ENCODE measurements at places on chromosomes 4 and X.

GRCh38 chr4:138235419-138235952 lies 6.7 kb downstream of the SLC7A11 start:
- DNase-seq, result peak; percentile 84

- no peak for DNase-seq
Measured at GRCh38 chrX:69562904-69563578, 52.9 kb upstream of the EDA start.

DNA sequence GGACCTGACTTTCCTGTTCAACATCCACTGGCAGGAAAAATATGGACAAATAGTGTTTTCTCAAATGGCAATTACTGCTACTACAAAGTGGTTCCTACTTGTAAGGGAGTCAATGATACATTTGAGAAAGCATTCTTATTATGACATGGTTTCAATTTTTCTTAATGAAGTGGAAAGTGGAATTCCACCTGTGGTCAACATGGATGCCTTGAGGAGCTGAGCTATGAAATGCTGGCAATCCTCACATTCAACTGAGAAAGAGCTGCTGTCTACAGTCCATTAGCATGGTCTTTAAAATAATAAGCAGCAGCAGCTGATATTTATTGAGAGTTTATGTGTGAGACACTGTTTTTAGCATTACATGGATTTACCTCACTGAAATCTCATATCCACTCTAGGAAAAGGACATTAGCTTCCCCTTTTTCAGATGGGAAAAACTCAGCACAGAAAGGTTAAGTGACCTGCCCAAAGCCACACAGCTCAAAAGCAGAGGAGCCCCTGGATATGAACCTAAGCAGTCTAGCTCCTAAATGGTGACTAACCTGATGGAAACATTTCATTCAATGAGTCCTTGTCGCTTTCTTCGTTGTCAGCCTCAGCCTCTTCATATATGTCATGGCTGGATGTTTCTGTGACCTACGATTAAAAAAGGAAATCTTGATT lies 29.2 kb downstream of the MAP7D3 start:
- DNase-seq, result peak; percentile 41

GRCh38 chr4:140529434-140529833 lies 5.5 kb downstream of the ELMOD2 start:
- no peak for DNase-seq

DNA sequence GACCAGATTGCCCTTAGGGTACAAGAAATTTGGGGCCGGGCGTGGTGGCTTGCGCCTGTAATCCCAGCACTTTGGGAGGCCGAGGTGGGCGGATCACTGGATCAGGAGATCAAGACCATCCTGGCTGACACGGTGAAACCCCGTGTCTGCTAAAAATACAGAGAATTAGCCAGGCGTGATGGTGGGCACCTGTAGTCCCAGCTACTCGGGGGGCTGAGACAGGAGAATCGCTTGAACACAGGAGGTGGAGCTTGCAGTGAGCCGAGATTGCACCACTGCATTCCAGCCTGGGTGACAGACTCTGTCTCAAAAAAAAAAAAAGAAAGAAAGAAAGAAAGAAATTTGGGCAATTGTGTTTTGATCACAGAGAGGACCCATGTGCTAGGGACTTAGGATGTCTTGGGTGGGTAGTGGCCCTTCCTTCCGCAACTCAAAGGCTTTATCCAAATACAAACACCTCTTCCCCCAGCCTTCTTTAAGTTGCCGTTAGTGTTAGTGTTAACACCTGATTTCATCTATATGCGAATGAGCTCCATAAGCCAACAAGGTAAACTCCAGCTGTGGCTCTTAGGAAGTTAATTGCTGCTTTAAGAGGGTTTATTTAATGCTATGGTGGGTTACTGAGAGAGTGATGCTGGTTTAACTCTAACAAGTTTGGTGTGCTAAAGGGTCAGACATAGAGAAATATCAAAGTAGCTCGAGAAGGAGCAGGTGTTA lies 8.6 kb upstream of the CCDC110 start:
- no peak for DNase-seq

GRCh38 chr4:110196206-110196870 lies 2.1 kb downstream of the ELOVL6 start:
- peak; percentile 75 for DNase-seq

GRCh38 chr4:38623260-38623659 lies 40.7 kb upstream of the KLF3 start:
- DNase-seq, result no peak

DNA sequence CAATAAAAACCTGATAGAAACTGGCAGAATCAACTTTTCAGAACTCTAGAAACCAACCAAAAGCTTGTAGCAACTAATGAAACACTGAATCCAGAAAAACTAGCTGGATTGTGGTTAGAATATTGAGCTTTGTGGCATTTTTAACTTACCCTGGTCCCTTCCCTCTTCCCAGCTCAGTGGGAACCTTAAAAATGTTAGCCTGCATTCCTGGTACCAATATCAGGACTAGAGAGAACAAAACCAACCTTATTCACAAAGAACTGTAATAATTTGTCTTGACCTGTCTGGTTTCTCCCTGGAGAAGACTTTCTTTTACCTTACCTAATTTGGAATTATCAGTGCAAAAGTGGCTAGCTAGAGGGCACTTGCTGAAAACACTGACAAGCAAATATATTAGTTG lies 21.2 kb downstream of the SH3D19 start:
- DNase-seq, result peak; percentile 34

GRCh38 chr4:158538176-158538575 lies 16.5 kb downstream of the RXFP1 start:
- DNase-seq, result peak; percentile 49

DNA sequence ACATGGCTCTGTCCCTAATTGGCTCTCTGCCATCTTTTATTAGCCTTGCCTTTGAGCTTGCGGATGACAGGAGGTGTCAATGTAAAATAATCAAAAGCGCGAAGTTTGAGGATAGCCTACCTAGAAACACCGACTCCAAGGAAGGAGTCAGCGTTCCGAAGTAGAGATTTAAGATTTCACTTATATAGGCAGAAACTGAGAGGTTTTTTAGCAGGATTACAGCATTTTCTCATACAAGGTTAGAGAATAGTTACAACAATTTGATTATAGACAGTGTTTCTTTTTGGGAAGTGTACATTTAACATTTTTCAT lies 499 bp upstream of the NFXL1 start:
- DNase-seq, result no peak

GRCh38 chrX:148310426-148311165 lies 189.8 kb upstream of the AFF2 start:
- no peak for DNase-seq

- no peak for DNase-seq
Measured at GRCh38 chrX:120301960-120302359, 9.3 kb downstream of the TMEM255A start.

DNA sequence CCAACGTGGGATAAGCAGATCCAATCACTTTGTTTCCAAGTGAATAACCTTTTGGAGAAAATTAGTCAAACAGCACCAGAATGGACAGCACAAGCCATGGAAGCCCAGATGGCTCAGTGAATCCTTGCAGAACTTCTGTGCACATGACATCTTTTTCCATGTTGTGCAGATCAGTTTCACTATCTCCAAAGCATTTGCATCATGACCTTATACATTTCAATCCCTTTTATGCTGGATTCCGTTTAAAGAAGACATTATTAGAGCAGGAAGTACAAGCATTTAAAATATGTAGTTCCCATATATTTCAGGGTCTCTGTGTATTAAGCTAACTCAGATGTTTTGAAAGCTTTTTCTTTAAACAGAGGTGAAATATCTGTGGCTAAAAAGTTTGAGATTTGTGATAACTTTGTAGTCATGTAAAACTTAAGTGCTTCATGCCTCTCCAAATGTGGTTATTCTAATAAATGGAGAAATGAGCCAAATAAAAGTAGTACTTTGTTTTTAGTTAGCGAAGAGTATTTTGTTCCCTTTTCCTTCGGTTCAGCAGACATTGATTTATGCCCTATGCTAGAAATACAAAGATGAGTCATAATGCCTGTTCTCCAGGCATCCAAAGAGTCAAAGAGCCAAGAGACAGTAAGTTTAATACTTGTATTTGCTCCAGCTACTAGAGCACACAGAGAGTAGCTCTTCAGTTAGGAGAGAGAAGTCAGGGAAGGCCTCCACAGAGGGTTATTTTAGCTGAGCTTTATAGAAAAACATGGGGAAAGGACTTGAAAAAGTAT lies 39.0 kb downstream of the PLAC8 start:
- DNase-seq, result peak; percentile 63

- DNase-seq, result peak; percentile 62
Measured at GRCh38 chr4:83552924-83553323, 17.0 kb downstream of the GPAT3 start.

- DNase-seq, result no peak
Measured at GRCh38 chr4:152901205-152901604, 34.9 kb upstream of the FHDC1 start.

- DNase-seq, result no peak
Measured at GRCh38 chr4:36420111-36420679, 138.8 kb downstream of the DTHD1 start.

DNA sequence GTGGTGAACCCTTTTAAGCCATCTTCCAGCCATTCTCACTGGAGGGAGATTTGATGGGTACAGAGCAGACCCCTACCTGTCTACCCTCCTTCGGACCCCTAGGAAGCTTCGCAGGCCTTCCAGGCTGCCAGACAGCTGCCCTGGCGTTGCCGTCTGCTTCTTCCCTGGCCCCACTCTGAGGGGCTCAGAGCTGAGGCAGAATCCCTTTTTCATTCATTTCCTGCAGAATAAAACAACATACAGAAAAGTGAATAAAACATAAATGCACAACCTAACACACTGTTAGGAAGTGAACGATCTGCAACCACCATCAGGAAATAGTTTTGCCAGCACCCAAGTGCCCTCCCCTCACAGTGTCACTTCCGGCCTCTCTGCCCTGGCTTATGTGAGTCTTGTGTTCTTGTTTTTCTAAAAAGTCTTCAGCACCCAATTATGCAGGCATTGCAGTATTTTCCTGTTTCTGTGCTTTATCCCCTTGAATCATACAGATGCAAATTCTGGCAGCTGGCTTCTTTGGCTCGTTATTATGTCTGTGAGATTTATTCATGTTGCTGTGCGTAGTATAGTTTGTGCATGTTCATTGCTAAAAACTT lies 5.6 kb upstream of the ADD1 start:
- peak; percentile 54 for DNase-seq

DNA sequence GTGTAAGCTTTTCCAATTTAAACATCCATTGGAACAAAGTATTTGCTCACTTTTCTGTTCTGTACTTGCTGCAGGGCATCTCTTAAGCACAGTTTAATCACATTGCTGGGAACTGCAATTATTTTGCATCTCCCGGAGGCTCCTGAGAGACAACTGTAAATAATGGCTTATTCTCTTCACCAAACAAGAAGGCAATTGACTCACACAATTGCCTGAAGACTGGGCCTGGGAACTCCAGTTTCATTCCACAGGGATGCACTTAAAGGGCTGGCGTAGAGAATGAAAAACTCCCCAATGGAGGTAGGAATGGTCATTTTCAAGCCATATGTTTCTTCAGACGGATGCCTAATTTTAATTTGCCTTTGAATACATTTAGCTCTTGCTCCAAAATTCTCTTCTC lies 29.5 kb downstream of the TFDP3 start:
- no peak for DNase-seq

- DNase-seq, result no peak
Measured at GRCh38 chrX:17465201-17465600, 90.2 kb downstream of the NHS start.

GRCh38 chrX:52270453-52271116 lies 85.9 kb downstream of the MAGED4 start:
- no peak for DNase-seq

DNA sequence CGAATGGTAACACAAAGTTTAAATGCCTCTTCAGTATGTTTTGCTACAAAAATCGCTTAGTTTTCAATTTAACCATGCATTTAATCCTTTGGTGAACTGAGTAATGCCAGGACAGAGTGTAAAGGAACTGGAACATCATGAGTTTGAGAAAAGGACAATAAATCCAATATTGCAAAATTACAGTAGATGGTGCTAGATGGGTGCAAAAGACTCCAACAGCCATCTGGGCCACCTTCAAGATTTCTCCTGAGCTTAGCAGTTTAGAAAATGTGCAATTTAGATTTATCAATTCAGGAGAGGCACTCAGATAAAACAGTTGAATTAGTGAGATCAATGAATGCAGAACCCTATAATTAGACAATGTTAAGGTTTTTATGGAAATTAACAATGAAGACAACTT lies 33.2 kb upstream of the MID1IP1 start:
- DNase-seq, result peak; percentile 26

DNA sequence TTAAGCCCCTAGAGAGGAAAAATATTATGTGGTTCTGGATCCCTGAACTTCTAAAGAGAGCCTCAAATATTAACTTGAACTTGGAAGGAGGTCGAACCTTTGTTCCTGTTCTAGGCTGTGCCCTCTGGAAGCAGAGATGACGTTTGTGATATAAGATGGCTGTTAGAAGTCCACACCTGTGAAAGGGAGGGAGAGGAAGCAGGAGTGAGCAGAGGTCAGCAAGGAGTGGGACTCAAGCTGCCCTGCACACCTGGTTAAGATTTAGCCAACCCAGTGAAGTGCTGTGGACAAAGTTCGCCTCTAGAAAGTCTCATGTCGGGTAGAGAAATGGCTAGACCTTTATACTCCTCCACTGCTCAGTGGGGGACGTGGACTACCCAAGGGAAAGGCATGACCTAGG lies 566.2 kb downstream of the MID1IP1 start:
- no peak for DNase-seq

GRCh38 chr4:74522251-74522991 lies 77.5 kb downstream of the AREG start:
- DNase-seq, result no peak

DNA sequence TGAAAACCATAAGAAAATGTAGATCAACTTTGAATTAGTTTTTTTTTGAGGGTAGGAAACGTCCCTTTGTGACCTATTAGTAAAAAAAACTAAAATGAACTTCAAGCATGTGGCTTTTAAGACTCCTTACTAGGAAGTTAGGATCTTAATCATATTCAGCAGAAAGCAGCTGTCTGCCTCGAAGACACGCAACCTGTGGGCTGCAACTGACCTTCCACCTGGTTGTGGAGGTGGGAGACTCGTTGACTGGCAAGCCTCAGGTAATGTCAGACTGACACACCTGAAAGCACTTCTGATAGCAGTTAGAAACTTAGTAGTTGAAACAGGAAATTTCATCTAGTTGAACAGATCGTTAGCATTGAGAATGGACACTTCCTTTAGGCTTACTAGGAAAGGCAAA lies 37.4 kb downstream of the CCNG2 start:
- DNase-seq, result no peak

- no peak for DNase-seq
Measured at GRCh38 chr4:156633847-156634246, 337.8 kb downstream of the PDGFC start.

DNA sequence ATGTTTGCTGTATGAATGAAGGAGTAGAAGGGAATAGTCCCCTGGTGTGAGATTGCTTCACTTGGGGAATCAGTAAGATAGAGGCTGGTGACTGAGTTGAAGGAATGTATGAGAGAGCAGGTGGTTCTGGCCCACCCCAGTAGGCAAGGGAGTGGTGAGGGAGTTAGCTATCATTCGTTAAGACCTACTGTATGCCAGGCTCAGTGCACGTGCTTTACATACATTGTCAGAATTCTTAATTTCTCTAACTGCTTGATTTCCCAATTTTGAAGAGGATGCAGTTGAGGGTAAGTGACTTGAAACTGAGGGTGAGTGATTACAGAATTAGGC lies 700 bp downstream of the VMA21 start:
- DNase-seq, result no peak

GRCh38 chr4:38634047-38634759 lies 29.8 kb upstream of the KLF3 start:
- DNase-seq, result no peak

- DNase-seq, result no peak
Measured at GRCh38 chrX:85012098-85012497, 8.4 kb downstream of the APOOL start.
